Activated CD4-positive, alpha-beta T cell treated with anti-CD3 and anti-CD28 coated beads, Interleukin-2, amount 50 U/mL, for 48 hours (primary cell): ENCODE measurements at places on chromosomes 7 and 10.

- DNase-seq = no peak
Measured at GRCh38 chr10:99782447-99783286, at the start of gene ABCC2. ABCC2 (plus strand) TSS chr10:99782640; CDS start chr10:99782845, 205 bp downstream.

- DNase-seq = peak; percentile 46
Measured at GRCh38 chr7:92631067-92631849, 41.1 kb upstream of the FAM133B start.

- DNase-seq = no peak
Measured at GRCh38 chr10:72329290-72330068, 25.2 kb downstream of the DNAJB12 start.

- no peak for DNase-seq
Measured at GRCh38 chr7:131288450-131288849, 39.2 kb upstream of the MKLN1 start.

DNA sequence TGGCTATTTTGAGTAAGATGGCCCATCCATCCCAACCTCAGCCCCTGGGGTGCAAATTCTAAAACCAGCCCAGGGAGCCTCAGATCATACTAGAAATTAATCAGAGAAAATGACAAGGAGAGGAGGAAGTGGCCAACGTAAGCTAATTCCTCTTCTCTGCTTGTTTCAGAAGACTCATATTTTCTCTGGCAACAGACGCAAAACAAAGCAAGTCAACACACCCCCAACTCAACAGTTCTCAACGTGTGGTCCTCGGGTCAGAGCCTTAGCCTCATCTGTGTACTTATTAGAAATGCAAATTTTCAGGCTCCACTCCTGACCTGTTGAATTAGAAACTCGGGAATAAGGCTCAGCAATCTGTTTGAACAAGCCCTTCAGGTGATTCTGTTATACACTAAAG lies 413.9 kb upstream of the AUTS2 start:
- no peak for DNase-seq

- no peak for DNase-seq
Measured at GRCh38 chr10:91665842-91666241, 33.0 kb upstream of the PPP1R3C start.

DNA sequence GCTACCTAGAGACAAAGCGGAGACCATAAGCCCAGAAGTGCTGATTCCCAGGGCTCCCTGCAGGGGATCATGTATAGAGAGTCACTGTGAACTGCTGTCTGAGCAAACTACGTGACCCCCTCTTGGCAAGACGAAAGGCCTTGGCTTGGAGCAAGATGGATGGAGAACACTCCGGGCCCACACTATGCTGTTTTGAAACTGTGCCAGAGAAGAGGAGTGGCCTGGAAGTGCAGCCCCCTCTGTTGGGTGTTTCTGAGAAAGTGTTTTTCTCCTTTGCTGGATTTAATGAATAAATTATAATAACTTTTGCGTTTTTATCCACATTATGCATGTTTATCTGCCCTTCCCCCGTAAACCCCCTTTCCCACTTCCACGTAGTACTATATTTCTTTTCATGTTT lies 639.3 kb upstream of the GALNT17 start:
- DNase-seq = no peak

GRCh38 chr10:43702213-43702935 lies 53.7 kb upstream of the ZNF32 start:
- no peak for DNase-seq

- DNase-seq = no peak
Measured at GRCh38 chr10:119281581-119282071, 74.3 kb downstream of the GRK5 start.

GRCh38 chr7:106139265-106140251 lies 27.4 kb upstream of the SYPL1 start:
- no peak for DNase-seq
